ENCODE measurements at places on chromosomes 1 and 21.

GRCh38 chr1:173861731-173862145 is 6.1 kb downstream of the GAS5 start:
- DNase-seq, result no peak

GRCh38 chr1:87864676-87865075 is 536.0 kb downstream of the LMO4 start:
- DNase-seq, result no peak

DNA sequence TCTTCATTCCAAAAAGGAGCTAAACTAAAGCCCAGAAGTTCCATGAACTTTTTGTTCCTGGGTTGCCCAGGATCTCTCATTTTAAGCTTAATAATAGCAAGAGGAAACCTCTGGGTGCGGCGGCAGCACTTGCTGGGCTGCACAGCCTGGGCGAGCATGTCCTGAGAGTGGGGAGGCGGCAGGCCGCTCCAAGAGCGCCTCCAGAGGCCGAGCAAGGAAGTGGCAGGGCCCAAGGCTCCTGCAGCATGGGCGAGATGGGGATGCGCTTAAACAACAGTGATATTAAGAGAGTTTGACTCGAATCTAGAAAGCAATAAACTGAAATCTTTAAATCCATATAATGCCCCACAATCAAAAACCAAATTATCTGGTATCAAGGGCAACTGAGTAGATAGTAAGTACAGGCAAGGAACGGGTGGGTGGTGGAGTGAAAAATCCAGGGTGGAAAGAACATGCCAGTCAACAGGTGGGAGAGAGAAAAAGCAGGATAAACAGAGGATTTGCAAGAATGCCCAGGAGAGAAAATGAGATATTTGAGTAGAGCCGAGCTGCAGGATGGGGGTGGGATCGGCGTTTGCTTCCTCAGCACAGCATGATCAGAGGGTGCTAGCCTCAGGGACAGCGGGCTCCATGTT is 14.1 kb upstream of the TNR start:
- DNase-seq, result peak; percentile 1

DNA sequence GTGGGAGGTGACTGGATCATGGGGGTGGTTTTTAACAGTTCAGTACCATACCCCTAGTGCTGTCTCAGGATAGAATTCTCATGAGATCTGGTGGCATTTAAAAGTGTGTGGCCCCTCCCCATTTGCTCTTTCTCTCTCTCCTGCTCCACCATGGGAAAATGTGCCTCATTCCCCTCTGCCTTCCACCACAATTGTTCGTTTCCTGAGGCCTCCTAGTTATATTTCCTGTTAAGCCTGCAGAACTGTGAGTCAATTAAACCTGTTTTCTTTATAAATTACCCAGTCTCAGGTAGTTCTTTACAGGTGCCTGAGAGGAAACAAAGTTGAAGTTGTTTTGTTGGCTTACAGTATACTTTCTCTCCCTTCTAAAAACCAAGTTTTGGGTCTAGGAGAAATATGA is 23.1 kb upstream of the SLC22A15 start:
- no peak for DNase-seq

GRCh38 chr21:18153063-18153462 is 91.6 kb upstream of the CHODL start:
- no peak for DNase-seq

GRCh38 chr1:3313576-3313950 is 140.9 kb upstream of the ARHGEF16 start:
- no peak for DNase-seq

GRCh38 chr1:46558141-46558963 is 6.9 kb upstream of the KNCN start:
- DNase-seq, result no peak

DNA sequence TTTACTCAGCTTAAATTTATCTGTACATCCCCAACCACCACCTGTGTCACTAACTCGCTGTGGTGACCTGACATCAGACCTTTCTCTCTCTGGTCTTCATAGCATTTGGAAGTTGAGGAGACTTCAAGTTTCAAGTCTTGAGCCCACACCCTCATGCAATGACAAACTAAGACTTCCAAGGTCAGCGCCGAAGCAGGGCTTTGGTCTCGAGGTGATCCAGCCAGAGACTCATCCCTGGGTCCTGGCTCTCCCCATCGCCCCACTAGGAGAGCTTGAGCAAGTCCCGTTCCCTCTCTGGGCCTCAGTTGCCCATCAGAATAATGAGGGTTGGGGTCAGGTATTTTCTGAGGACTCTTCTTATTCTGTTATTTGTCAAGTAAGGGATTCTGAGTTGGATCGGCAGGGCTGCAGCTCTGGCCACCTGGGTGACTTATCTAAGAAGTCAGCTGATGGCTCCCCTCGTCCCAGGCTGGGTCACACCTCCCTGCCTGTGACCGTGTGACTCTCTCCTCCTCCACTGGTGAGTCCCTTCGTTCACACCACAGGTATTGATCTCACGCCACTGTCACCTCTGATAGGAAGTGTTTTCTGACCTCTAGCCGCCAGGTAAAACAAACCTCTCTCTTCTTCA is 143.7 kb upstream of the RUNX3 start:
- no peak for DNase-seq

DNA sequence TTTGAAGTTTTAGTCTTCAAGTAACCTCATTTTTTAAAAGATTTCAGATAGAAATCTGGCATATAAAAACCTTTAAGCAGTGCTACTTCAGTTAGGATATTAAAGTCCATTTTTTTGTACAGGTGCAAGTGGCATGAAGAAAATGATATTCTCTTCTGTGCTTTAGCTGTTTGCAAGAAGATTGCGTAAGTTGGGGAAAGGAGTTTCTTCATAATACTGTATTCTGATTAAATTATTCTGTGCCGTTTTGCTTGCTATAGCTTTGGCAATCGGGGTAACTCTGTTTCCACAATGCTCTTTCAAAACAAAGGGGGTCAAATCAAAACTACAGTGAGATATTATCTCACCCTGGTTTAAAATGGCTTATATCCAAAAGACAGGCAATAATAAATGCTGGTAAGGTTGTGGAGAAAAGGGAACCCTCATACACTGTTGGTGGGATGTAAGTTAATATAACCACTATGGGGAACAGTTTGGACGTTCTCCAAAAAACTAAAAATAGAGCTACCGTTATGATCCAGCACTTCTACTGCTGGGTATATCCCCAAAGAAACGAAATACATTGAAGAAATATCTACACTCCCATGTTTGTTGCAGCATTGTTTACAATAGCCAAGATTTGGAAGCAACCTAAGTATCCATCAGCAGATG is 27.1 kb downstream of the MAEL start:
- no peak for DNase-seq

GRCh38 chr1:219120624-219121544 is 52.8 kb upstream of the LYPLAL1 start:
- DNase-seq, result no peak

DNA sequence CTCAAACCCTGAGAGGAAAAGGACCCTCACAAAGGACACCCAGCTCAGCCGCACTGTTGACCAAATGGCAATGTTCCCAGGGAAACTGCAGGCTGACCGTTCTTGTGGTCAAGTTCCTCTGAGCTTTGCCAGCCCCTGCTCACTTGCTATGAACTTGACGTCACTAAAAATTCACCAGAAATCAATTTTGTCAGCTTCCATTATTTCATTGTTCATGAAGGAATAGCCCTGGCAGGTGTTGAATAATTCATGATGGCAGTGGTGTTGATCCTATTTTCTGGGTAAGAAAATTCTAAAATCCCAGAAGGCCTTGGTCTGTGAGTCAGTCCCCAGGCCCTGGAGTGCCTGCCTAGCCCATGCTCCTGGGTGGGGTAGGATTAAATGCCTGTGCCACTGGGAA is 318.9 kb downstream of the ZNF326 start:
- no peak for DNase-seq

DNA sequence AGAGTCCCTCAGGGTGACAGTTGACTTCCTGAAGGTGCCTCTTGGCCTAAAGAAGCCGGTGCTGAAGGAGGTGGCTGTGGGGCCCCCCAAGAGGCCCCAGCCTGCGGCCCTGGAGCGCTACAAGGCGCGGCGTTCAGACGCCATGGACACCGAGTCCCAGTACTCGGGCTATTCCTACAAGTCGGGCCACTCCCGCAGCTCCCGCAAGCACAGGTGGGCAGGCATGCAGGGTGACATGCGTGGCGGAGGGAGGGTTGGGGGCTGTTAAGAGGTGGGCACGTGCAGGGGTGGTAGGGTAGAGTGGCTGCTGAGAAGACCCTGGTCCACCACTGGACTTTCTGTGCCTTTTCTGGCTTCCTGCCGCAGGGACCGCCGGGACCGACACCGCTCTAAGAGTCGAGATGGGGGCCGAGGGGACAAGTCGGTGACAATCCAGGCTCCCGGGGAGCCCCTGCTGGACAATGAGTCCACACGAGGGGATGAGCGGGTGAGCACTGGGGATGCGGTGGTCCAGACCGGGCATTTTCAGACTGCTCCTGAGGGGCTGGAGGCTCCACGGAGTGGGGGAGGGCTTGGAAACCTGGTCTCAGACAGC is 15.4 kb downstream of the VANGL2 start:
- DNase-seq, result no peak

GRCh38 chr1:226870401-226871279 is at the start of gene PSEN2:
Gene PSEN2 (plus strand): TSS chr1:226870616. CDS start chr1:226881908, 11,292 bp downstream.
- peak; percentile 11 for DNase-seq

GRCh38 chr1:60583696-60584095 is 498.7 kb upstream of the NFIA start:
- DNase-seq, result no peak

DNA sequence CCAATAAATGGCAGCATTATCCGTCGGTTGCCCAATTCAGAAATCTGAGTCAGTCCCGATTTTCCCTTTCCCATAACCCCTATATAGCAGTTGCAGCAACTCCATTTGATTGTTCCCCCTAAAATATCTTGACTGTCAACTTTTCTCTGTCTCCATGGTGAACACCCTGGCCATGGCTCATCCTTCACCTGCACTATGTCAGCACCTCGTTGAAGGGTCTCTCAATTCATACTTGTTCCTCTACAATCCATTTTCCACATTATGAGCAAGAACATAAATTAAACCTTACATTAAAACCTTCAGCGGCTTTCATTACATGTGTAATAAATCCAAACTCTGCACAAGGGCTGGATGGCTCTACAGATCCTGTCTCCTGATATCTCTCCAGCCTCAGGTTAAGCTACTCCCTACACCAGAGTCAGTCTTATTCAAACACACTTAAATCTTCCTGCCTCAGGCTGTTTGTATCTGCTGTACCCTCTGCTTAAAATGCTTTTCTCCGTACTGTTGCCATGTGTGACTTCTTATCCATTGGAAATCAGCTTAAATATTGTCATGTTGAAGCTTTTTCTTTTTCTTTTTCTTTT is 87.3 kb downstream of the BACH1 start:
- no peak for DNase-seq

GRCh38 chr21:42039470-42039901 is 29.3 kb upstream of the ZBTB21 start:
- no peak for DNase-seq

- no peak for DNase-seq
Observed at GRCh38 chr1:82388679-82389078, 587.9 kb downstream of the ADGRL2 start.

GRCh38 chr1:163267962-163268361 is 53.8 kb upstream of the NUF2 start:
- no peak for DNase-seq

- no peak for DNase-seq
Observed at GRCh38 chr1:201640624-201641023, 101.7 kb downstream of the NAV1 start.

- no peak for DNase-seq
Observed at GRCh38 chr1:5764959-5765358, 227.3 kb downstream of the NPHP4 start.

DNA sequence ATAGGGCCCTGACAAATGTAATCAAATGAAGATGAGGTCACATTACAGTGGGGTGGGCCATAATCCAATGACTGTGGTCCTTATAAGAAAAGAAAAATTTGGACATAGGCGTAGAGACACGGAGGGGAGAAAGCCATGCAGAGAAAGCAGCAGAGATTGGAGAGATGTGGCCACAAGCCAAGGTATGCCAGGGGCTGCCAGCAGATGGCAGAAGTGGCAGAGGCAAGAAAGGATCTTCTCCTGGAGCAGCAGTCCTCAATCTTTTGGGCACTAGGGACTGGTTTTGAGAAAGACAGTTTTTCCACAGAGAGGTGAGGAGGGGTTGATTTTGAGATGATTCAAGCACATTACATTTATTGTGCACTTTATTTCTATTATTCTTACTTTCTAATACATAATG is 355.1 kb downstream of the NPHP4 start:
- no peak for DNase-seq

- peak; percentile 14 for DNase-seq
Observed at GRCh38 chr1:56709269-56709880, 64.3 kb downstream of the PRKAA2 start.

GRCh38 chr1:226644541-226645176 is 94.4 kb downstream of the ITPKB start:
- DNase-seq, result no peak

DNA sequence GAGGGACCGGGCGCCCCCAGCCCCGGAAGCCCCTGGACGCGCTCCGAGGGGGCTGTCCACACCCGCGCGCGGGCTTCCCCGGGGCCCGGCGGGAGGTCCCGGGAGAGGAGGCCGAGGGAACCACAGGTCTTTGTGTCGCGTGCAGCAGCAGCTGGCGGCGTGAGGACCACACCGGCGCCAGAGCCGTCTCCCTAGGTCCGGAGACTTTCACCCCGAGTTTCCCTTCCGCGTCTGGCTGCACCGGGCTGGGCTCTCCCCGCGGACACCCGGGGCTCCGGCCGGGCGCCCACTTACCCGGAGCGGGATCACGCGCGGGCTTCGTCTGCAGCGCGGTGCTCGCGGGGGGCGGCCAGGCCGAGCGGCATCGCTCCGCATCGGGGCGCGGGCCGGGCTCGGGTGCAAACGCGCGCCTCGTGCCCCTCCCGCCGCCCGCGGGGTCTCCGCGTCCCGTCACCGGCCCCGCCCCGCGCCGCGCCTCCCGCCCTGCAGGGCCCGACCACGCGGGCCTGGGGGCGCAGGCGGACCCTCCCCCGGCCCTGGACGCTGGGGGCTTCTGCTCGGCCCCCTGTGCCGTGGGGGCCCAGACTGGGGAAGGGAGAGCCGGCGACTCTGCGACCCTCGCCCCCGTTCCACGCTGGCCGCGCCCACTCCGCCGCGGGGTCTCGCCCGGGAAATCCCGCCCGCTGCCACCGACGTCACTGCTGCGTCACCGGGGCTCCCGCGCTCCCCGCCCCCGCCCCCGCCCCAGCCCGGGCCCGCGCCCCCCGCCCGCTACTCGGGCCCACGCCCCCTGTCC is at the start of gene GNG4:
Gene GNG4 (minus strand): TSS at position 417 of the 796 bp plus-strand sequence. CDS start 65,946 bp downstream, outside the sequence.
- DNase-seq, result no peak

- no peak for DNase-seq
Observed at GRCh38 chr1:160885042-160885441, at the start of gene ITLN1. Gene ITLN1 (minus strand): TSS chr1:160885180. CDS start chr1:160884877, 303 bp downstream.

GRCh38 chr1:40539338-40539737 is 7.9 kb downstream of the ZNF684 start:
- DNase-seq, result no peak

- DNase-seq, result no peak
Observed at GRCh38 chr1:20224546-20224945, 38.2 kb upstream of the PLA2G2C start.

- DNase-seq, result no peak
Observed at GRCh38 chr1:58710190-58711085, 10.6 kb upstream of the MYSM1 start.

GRCh38 chr1:6134741-6135510 is 45.2 kb downstream of the CHD5 start:
- no peak for DNase-seq
